ENCODE measurements at places on chromosomes 12 and 14.
A peak's percentile ranks its signal among the peaks of the same experiment; 100 is the strongest.

GRCh38 chr12:126663304-126664094 is 1598.3 kb downstream of the AACS start:
- DNase-seq, result no peak

- peak; percentile 17 for DNase-seq
Measured at GRCh38 chr12:27733052-27733656, 22.5 kb downstream of the MRPS35 start.

DNA sequence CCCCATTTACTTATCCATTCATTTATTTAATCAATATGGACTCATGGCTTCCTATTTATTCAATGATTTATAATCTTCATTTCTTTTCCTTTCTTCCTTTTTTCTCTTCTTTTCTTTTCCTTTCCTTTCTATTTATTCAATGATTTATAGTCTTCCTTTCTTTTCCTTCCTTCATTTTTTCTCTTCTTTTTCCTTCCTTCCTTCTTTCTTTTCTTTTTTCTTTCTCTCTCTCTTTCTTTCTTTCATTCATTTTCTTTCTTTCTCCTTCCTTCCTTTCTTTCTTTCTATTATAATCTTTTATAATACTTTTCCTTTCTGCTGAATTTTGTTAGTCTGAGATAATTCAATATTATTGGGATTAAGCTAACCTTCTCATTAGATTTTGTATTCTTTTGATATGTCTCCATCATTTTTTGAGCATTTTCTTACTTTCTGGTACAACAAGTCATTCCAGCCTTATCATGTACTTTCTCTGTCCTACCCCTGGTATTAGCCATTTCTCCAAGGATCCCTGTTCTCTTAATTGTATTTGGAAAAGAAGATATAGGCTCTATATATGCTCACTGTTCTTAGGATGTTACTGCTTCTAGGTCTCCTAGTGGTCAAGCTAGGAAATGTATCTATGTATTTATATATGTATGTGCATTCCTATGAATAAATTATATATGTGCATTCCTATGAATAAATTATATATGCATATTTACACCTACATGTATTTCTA is 12.1 kb downstream of the LACRT start:
- no peak for DNase-seq

- DNase-seq, result no peak
Measured at GRCh38 chr14:65034021-65034420, 47.3 kb downstream of the FNTB start.

DNA sequence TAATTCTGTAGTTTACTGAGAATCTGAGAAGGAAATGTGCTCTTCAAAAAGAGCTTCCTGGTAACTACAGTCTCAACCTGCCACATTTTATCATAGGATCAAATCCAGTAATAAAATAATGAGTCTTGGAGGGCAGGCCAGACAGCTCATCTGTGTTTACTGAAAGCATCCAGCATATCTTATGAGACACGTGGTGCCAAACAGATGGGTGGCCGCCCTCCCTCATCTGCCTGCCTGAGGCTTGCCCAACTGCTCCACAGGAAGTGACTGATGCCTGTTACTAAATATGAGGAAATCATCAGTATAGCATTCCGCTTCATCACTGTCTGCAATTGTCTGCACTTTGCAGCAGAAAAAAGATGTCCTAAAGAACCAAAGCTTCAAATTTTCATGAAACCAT is 13.5 kb downstream of the DHRS7 start:
- peak; percentile 25 for DNase-seq

DNA sequence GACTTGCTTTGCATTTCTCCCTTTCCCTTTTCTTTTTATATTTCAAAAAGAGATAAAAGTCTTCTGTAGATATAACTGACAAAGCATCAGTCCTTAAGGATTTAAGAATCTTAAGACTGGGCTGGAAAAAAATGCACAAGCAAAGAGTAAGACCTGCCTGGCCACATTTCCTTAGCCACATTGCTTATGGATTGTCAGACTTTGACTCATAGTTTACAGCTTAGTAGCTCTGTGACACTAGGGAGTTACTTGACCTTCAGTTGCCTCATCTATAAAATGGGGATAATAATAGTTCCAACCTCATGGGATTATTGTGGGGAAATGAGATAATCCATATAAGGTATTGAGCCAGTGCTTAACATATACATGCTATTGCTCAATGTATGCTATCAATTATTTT is 66.4 kb upstream of the STK38L start:
- no peak for DNase-seq

- DNase-seq, result no peak
Measured at GRCh38 chr14:90819734-90820393, 3.6 kb upstream of the TTC7B start.

- DNase-seq, result no peak
Measured at GRCh38 chr14:91956616-91957015, 9.1 kb upstream of the FBLN5 start.

DNA sequence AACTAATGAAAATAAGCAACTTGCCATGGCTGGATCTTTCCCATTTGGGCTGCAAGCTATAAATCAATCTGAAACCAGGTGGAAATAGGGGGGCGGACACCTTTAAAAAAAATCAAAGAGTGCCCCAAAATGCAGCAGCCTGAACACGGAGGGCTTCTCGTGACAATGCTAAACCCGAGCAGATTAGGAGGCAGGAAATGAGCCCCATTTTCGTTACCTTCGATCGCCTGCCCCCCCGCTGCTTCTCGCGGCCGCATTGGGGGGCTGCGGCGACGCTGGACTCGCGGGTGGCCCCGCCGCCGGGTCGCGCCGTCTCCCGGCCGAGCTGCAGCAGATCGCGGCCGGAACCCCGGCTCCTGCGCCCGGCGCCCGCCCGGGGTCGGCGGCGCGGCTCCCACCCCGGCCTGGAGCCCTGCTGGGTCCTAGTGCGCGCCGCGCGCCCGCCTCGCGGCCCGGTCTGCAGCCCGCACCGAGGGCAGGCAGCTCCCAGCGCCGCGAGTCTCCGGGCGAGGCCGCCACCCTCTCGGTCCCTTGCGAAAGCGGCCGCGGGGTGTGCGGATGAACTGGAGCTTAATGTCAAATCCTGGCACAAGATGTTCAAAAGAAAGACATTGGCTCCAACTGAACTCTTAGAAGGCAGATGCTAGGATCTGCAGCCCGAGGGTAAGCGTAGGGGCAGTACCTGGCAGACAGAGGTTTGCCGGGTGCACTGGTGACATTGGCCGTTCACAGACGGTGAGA is 201.9 kb upstream of the FOXN3 start:
- peak; percentile 50 for DNase-seq

DNA sequence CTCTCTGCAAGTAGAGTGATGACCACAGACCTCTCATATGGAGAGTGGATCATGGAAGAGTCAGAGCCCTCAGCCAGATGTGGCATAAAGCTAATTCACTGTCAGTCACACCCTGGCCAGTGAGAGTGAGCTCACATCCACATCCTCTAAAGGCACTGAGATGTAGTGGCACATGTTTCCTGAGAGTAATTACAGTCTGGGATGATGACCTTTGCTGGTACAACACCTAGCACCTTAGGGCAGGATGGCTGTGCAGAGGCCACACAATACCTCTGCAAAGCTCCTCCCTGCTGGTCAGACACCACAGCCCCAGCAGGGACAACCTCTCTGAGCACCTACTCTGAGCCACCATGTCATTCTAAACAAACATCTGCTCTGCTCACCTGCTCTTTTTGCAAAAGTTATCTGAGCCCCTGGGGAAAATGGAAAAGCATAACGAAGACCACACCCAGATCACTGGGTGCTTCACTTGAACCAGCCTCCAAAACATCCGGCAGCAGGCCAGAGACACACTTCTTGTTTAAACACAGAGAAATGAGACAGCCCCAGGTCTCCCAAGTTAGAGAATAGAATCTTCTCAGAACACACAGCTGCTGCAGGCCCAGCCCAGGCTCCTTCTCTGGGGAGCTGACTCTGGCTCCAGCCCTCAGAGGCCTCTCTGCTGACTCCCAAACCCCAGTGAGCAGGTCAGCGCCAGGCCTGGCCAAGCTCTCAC is 30.3 kb downstream of the PITPNM2 start:
- no peak for DNase-seq

DNA sequence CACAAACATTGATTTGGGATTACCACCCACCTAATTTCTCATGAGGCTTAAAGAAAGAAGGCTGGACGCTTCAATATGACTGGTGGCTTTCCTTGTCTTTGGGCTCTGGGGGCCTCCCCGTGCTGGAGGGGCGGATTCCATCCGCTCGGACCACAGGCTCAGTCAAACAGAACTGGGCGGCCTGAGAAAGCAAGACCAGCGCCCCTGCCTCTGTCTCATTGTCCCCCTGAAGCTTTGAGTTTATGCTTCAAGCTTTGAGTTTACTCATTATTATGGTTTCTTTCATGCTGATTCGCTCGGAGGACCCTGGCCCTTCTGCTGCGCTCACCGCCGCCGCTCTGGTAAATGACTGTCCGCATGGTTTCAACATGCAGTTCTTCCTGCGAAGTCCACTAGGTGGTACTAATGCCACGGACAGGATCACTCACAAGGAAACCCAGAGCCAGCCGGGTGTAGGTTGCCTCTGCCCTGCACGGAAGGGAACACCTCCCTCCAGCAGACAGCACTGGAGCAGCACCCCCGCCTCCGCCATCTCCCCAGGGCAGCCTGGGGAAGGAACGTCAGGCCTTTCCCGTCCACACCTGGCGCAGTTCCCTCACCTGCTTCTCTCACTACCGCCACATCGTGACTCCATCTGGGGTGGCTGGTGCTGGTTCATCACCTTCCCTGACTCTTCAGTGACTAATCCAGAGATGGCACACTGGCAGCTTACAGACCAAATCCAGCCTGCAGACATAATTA is 13.2 kb upstream of the TIGAR start:
- no peak for DNase-seq

DNA sequence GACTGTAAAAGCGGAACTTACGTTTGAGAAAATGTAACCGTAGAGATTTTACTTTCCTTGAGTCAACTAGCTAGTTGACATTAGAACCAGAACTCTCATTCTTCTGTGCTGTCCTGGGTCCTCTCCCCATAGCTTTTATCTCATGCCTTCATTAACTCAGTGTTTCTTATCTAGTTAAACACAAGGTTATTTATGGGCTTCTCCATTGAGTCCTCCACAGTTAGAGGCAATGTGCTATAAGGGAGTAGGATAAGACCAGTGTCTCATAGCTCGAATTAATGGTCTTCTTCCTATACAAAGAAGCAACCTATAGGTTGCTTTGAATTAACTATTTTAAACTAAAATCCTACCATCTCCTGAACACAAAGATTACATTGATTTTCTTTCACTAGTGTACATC is 129.8 kb downstream of the ACSS3 start:
- no peak for DNase-seq

DNA sequence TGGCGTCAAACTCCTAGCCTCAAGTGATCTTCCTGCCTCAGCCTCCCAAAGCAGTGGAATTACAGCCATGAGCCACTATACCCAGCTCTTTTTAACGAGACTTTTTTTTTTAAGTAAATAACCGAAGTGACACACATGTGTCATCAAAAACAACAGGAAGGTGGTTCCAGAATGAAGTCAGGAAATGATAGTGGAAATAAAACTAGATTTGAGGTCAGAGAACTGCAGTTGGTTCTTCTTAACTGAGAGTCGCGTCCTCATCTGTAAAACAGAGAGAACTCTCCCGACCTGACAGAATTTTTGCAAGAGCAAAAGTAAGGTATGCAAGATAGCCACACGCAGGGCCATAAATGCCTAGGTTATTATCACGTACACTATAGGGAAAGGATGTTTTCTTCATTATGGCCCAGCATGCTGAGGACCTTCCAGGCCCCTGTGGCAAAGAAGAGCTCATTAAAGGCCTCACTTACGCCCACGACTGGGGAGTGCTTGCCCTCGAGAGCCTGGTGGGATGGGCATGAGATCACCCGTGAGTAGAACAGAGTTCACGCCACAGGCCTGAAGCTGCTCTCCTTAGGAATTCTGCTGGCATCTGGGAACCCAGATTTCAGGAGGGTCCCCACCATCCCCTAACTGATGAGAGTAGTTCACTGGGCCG is 67.2 kb downstream of the SCARB1 start:
- no peak for DNase-seq

DNA sequence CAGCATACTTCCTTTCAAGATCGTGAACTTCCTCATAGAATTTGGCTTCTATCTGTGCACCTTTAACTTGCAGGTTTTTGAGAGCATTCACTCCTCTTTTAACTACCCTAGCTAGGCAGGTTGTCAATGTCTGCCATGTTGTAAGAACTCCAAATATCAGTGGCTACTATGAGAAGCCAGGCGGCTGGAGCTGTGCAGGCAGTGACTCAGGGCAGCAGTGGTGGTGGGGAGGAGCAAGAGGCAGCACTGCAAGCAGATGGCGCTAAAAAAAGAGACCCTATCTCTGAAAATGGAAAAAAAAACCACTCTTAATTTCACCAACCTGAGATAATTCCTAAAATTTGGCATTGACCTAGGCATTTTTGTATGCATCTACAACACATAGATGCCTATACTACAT is 28.5 kb downstream of the YARS2 start:
- no peak for DNase-seq

DNA sequence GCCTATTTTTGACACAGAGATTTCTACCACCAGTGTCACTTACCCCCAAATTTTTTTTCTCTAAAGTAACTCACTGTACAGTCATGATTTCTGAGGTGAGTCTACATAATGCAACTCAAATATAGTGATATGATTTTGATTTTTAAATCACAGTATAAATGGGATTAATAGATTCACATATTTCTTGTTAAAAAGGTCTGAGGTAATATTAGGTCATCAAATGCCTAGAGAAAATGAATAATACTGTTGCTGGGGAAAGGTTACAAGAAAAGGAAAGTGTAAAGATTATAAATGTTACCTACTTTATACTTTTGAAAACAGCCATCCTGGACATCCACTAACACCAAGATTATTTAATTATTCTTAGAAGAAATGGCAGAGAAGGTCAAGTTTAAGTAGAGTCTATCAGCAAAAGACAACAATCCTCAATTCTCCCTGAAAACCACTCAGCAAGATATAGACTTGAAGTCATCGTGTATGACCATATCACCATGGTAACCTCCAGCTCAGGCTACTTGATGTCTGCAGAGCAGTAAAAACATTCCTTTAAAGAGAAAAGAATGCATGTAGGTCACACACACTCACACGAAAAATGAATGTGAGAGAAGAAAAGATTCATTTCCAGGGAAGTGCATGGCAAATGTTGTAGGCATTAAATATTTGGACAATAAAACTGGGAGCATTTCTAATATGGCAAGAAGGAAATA is 58.7 kb downstream of the CCDC59 start:
- DNase-seq, result no peak

GRCh38 chr12:49138587-49138986 is 7.4 kb upstream of the TUBA1B start:
- no peak for DNase-seq

GRCh38 chr14:64421166-64421565 is 33.0 kb downstream of the MTHFD1 start:
- DNase-seq, result no peak

GRCh38 chr14:79516009-79516408 is 695.3 kb downstream of the DIO2 start:
- no peak for DNase-seq

- no peak for DNase-seq
Measured at GRCh38 chr14:75751296-75751695, 90.2 kb downstream of the TTLL5 start.

DNA sequence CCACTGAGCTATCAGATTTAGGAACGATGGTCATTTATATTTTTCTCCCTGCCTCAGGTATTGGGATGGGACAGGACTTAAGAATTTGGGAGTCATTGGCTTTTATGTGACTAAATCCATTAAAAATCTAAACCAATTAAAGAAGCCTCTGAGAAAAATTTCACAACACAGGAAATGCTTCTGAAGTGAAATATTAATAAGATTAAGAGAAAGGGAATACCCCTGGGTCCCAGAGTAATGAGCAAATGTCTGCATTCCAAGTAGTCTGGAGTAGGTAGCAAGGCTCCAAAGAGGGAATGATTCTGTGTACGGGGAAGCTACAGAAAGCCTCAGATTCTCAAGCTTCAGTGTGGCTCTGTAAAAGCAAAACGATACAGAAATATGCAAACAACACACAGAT is 707 bp upstream of the MED6 start:
- DNase-seq, result no peak

GRCh38 chr12:56188131-56188777 is 1.0 kb downstream of the SMARCC2 start:
- no peak for DNase-seq

All from stimulated activated CD8-positive, alpha-beta memory T cell treated with anti-CD3 and anti-CD28 coated beads, Interleukin-4, amount 100 ng/mL, for 1 hour (primary cell).